ENCODE measurements at places on chromosomes 2 and 18. TPM values are rescaled to one million over a fixed set of nuclear protein-coding genes. Genes with fewer than 3 reads are reported as not detected.

DNA sequence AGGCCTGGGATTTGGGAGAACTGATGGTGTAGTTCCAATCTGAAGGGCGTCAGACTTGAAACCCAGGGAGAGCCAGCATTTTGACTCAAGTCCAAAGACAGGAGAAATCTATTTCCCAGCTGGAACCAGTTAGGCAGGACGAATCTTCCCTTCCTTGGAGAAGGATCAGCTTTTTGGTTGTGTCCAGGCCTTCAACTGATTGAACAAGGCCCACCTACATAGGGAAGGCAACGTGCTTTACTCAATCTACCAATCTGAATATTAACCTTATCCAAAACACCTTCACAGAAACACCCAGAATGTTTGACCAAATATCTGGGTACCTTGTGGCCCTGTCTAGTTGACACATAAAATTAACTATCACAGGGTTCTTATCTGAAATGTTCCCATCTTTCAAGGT is 221.9 kb upstream of the DLGAP1 start:
- DNase-seq = no peak

DNA sequence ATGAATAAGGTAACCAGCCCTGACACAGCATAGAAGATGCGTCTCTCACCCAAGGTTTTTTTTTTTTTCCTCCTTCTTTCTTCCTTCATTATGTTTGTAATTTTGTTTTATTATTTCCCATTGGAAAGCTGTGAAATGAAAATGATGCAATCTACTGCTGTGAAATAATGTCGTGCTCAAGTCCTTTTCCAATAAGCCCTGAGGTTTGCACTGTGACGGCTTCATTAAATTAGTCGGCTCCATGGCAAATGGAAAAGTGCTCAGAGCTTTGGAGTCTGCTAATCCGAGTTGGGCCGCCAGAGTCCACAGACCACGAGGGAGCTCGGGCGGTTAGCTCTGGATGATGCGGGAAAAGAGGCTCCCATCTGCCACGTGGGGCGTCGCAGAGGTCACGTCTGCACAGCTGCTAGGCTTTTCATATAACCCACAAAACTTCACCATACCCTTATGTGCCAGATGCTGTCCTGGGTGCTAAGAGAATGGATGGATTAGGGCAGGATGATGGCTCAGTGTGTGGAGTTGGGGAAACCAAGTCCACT is 92.3 kb upstream of the CAPN13 start:
- DNase-seq = no peak

GRCh38 chr2:241770185-241770935 is 6.3 kb upstream of the GAL3ST2 start:
- DNase-seq = no peak

DNA sequence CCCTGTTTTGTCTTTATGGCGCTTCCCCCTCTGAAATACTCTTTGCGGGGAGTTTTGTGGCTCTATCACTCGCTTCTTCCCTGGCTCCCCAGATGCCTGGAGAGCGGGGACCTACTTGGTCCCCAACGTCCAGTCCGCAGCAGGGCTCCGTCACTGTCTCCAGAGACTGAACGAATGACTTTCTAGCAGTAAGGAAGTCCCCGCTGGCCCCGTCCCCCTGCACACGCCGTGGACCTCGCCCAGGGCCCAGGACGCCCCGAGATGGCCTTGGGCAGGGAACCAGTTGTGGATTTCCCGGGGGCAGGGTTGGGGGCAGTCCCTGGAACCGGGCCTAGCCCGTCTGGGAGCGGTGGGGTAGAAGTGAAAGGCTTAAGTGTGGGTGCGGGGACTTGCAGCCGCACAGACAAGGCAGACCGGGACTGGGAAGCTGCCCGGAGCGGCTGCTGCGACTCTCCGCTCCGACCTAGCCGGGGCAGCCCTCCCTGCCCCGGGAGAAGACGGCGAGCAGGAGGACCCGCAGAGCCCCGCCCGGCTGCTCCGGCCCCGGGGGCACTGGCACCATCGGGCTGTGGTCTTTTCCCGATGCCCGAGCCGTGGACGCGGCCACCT is 821 bp upstream of the EPHA4 start:
- peak; percentile 37 for DNase-seq

The IL1RL1 gene
- total RNA-seq = 1.1 TPM

The HOXD12 gene
- not detected for total RNA-seq

- no peak for DNase-seq
Measured at GRCh38 chr2:184006998-184007397, 591.3 kb upstream of the ZNF804A start.

DNA sequence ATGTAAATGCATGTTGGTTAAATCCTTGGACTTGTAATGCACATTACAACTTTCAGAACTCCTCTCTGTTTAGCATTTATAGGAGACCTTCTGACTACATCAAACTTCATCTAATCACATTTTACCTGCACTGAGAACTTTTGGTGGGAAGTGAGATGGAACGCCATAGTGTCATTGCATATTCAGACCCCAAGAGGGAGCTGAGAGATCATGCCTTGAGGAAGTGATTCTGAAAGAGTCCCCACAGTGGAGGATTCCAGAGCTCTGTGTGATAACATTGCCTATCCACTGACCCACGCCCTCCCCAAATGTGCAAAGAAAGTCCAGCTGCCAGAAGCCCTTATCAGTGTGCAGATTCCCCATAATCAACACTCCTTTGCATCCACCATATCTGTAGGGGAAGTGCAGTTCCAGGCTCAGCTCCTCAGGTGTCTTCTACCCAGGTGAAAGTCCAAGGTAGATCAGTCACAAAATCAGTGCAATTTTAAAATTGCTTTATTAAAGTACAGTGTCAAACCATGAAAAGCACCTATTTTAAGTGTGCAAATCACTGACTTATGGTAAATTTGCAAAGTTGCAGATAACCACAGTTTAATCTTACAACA is 212.4 kb downstream of the RPIA start:
- no peak for DNase-seq

DNA sequence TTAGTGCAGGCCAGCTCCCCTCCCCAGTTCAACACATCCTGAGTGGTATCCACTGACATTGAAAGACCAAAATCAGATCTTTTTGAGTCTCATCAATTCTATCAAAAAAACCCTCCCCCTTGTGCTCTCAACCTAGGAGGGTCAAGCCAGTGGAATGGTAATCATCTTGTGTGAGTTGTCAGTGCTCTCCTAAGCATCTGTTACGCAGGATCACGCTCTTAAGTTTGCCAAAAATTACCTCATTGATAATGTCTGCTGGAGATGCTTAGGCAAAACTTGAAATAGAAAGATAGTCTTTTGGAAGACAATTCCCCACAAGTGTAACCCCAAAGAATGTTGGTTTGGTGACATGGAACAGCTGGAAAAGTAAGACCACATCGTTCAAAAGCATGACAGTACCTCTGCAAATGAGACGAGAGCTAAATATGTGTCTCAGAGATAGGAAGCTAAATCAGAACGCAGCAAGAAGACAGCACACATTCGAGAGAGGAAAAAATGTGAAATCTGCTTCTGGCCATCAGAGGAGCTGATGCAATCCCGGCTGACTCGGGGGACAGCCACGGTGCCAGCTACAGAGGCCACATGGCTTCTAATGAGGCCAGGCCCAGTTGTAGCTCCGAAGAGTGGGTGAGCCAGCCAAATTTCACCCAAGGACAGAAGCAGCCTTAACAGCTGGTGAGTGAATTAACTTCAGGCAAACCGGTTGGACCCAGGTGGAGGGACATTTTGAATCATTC is 753.9 kb downstream of the RNF144A start:
- DNase-seq = peak; percentile 66

The ZNF519 gene
- 3.8 TPM for total RNA-seq

DNA sequence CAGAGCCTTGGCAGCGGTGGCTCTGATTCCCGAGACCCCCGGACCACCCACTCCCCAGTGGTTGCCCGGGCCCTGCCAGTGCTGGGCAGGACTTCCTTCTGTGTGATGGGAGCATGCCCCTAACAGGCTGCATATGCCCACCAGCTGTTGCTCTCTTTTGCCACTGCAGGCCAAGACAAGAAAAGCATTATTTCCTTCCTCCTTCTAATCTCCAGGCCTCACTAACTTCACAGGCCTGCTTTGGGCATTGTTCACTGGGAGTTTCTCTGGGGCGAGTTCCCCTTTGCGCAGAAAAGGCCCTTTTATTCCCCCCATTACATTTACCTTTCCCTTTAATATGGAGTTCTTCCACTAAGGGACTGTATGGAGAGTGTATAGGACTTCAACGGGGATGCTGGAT is 249.1 kb upstream of the SIX2 start:
- no peak for DNase-seq

DNA sequence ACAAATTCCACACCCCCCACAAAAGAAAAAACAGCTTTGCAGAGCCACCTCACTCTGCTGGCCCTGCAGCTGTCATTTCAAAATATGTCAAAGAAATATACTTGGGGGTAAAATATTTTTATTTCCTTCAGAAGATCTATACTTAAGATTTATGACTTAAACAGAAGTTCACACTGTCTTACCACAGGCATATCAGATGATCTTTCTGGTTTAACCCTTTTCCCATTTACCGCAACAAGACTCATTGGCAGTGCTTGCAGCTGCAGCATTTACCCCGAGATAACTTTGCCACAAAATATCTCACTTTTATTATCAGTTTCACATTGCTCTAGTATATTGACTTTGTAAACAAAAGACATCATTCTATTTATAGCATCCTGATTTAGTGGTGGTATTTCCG is 21.6 kb upstream of the SLC35G4 start:
- DNase-seq = no peak

DNA sequence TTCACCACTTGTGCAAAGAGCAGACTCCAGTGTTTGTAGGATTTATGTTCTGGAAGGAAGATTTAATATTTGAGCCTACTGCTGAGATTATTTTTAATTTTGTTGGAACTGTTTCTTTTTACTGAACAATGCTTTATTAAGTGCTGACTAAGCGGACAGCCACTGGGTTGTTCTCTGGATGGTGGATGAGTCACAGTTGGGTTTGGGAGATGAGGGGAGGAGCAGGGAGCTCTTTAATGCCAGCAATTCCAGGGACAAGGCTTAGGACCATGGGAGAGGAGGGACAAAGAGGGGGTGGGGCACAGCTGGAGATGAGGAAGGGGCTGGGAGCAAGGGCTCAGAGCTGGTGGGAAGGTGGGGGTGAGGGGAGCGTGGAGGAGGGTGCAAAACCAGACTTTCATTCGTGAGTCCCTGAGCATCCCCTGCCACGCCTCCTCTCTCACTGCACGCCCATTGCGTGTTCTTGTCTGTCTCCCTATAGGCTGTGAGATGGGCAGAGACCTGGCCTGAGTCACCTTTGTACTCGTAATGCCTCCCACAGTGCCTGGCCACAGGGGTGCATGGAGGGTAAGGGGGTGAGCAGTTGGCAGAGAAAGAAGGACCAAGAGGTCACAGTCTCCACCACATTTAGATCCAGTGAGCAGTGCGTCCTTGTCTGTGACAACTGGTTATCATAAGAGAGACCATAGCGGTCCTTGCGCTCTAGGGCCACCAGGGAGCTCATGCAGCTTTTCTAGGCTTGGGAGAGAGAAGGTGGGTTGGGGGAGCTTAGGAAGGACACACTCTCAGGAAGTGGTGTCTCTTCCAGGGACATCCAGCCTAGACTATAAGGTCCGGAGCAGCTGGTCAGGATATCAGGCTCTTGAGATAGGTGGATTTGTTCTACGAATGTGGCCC is 18.4 kb downstream of the SLC4A3 start:
- no peak for DNase-seq

- DNase-seq = no peak
Measured at GRCh38 chr2:226902041-226902966, 66.5 kb downstream of the RHBDD1 start.

The MYO7B gene
- total RNA-seq = 0.44 TPM

DNA sequence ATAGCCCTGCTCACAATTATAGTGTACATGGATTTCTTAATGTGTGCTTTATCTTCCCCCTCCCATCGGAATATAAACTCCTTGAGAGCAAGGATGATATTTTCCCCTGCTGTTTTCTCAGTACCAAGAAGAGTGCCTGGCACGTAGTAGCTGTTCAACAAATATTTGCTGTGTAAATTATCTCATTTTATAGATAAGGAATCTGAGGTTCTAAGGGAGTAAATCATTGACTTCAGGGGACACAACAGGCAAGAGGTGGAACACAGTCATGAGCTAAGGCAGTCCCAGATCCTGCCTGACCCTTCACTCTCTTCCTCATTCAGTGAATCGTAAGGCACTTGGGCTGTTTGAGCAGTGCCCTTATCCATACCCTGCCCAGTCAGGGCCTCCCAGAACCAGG is 187.3 kb upstream of the TNP1 start:
- no peak for DNase-seq

GRCh38 chr2:144078106-144078505 is 441.8 kb downstream of the ZEB2 start:
- DNase-seq = no peak

The METTL5 gene
- total RNA-seq = 60.4 TPM

The TXNL4A gene
- 92.0 TPM for total RNA-seq

DNA sequence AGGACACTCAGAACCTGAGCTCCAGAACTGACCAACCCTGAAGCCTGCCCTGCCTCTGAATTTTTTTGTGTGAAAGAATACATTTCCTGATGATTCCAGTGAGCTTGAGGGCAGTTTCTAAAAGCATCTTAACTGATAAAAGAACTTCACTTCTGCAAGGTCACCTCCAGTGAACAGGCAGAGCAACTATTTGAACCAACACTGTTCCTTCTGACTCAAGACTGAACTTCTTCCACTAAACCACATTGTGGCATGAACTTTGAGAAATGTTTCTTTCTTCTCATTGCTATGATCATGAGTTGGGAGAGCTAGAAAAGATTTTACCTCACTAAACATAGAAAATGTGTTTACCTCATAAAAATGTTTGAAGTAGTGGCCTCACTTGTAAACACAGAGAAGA is 83.8 kb upstream of the SERTAD2 start:
- DNase-seq = no peak

DNA sequence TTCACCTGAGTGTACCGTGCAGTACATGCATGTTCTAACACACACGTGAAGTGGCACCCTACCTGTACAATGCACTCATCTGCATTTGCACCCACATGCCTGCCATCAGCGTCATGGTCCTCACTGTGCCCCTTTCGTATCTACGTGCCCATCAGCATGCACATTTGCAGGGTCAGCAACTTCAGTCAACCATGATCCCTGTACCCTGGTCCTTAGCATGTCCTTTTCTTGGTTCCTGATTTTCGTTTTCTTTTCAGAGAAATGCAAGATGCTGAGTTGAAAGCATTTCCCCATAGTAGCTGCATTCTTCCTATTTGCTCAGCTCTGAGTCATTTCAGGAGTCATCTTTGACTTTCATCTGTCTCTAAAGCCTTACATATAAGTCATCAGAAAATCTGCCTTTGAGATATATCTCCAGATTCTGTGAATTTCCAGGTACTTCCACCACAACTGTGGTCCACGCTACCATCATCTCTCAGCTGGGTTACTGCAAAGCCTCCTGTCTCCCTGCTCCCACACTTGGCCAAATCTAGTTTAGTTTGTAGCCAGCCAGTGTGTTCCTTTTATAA is 14.7 kb upstream of the PUM2 start:
- DNase-seq = no peak
